ENCODE measurements at places on chromosomes 3 and 15.

DNA sequence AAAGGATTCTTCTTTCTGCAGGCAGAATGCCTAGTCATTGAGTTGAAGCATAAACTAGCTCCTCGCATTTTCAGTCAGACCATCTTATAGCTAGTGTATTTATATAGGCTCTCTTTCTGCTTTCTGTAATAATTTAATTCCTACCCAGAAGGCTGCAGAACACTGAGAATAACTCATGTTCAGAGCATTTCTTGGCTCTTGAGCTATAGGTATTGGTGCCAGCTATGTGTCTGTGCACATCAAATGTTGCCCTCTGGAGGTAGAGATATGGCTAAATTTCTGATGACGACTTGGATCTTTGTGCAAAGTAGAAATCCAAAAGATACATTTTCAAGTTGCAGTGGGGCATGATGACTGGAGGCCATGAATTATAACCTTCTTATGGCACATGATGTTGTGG lies 336.2 kb upstream of the TPM1 start:
- DNase-seq = no peak

GRCh38 chr3:101148001-101148400 lies 154.8 kb upstream of the ABI3BP start:
- DNase-seq = no peak

DNA sequence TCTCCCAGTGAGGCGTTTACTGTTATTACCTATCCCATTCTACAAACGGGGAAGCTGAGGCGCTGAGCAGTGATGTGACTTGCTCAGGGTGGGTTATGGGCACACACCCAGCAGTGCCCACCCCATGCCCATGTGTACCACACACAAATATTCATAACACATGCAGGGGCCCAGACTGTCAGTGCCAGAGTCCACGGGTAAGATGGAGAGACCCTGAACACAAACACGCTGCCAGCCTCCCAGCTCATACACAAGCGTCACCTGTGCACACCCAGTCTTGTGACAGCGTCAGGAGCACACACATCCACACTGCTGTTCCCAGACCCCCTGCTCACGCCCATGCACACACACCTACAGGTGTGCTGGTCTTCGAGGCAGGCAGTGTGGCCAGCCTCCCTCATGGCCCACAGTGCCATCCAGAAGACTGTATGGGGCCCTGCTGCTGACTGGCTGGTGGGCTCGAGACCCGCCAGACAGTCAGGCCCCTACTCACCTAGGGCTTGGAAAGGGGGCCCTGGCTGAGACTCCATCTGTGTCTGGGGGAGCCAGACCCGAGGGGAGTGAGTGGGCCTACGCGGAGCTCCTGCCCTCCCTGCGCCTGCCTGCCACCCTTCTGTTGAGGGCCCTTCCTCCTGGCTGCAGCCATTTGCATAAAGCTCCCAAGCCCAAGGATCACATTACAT lies 39.4 kb downstream of the DNAJB8 start:
- no peak for DNase-seq

- DNase-seq = no peak
Observed at GRCh38 chr15:34311563-34311962, 26.0 kb downstream of the SLC12A6 start.

DNA sequence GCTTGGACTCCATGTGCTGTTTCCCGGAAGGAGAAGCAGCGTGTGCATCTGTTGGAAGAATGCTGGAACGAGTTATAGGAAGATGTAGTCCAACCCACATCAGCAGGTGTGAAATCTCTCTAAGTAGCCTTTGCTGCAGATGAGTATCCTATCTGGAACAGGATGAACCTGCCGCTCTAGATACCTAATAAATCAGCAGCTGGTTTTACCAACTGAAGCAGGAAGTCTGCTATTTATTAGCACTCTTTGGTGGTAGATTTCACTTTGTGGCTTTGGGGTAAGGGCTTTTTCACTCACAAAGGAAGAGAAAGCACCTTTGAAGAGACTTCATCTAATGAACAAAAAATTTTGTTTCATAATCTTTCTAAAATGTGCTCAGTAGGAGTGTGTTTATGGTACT lies 66.4 kb downstream of the DCUN1D1 start:
- DNase-seq = no peak

DNA sequence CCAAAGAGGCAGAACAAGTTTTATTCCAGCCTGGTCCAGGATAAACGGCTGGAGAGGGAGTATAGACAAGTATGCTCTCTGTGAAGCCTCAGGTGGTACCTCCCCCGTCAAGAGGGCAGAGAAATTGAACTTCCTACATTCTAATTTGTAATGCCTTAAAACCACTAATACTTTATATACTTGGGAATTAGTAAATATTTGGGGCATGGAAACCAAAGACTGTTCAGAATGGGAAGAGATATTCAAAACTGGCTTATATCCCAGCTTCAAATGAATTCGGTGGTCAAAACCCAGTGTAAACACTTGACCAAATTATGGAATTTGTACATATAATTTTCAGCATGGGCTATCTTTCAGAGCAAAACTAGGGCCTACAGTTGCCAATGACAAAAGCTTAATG lies 122.6 kb downstream of the FBN1 start:
- DNase-seq = no peak

DNA sequence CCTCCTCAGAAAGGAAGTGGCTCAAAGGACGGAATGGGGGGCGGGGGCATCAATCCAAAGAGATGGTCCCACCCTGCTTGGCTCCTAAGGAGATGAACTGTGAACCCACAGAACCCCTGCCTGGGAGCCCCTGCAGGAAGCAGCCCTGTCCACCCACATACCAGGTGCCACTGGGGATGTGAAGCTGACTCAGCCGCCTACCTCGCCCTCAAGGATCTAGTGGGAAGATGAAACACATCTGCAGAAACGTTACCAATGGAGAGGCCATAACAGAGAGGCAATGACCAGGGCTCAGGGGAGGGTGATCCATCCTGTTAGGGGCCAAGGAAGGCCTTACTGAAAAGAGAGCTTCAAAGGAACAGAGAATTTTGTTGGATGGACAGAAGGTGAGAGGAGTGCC lies 35.1 kb downstream of the EAF1 start:
- DNase-seq = no peak

- DNase-seq = peak; percentile 54
Observed at GRCh38 chr3:51974963-51975851, at the start of gene ABHD14A. Gene ABHD14A, plus strand, starts transcription at chr3:51975064. Its CDS starts 72 bp downstream, at chr3:51975136.

DNA sequence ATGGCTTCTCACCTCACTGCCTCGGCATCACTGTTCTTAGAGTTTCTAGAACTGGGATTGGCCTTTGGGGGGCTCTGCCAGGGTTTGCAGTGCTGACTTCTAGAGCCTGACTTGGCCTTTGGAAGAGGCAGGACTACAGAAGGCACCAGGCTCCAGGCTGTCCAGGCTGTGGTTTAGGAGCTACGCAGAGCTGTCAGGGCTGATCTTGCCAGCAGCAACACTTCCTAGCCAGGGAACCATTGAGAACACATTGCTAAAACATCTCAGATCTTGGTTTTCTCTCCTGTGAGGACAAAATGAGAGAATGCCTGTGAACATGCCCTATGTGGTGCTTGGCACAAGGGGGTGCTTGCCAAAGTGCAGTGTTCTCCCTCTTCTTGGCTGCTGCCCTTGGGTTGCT lies 34.6 kb upstream of the APEH start:
- DNase-seq = no peak

GRCh38 chr15:96053781-96054428 lies 276.6 kb upstream of the NR2F2 start:
- DNase-seq = no peak

DNA sequence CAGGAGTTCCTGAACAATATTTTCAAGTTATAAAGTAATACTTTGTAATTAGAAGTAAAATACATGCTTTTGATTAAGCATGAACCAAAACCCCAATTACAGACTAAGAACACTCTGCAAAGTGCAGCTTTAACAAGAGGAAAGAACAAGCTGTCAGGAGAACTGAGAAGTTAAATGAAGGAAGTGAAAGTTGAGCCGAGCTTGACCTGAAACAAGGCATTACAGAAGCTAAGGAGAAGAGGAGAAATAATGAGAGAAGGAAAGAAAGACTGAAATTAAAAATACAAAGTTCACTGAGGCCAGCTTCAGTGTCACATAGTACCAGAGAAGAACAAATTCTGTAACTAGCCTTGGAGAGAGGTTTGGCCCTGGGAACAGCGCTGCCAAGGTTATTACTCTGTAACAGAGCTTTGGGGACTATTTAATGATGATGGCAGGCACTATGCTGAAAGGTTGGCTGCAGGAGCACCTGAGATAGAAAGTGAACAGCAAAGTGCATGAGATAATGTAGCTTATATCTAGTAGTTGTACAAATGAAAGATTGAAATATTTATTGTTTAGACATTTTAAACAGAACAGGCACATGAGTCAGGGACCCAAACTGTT lies 241.9 kb upstream of the PEX5L start:
- no peak for DNase-seq

GRCh38 chr3:107315141-107315540 lies 62.1 kb upstream of the CCDC54 start:
- DNase-seq = no peak

DNA sequence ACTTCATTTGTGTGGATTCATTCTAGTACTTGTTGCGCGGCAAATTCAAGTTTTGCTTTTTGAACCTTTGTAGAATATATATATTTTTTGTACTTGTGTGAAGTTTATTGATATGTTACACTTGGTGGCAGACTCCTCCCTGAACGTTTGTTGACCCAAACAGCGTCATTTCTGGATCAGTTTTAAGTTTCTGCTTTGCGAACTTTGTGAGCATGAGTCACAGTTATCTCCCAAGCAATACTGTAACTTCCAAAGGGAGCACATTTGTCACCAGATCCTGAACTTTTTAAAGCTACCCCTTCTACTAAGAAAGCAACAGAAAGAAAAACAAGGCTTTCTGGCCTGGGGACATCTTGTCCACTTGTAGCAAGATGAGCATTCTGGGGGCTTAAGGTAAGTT lies 74.8 kb upstream of the CACNA2D3 start:
- DNase-seq = no peak
